ENCODE measurements at places on chromosomes 1 and 21.

DNA sequence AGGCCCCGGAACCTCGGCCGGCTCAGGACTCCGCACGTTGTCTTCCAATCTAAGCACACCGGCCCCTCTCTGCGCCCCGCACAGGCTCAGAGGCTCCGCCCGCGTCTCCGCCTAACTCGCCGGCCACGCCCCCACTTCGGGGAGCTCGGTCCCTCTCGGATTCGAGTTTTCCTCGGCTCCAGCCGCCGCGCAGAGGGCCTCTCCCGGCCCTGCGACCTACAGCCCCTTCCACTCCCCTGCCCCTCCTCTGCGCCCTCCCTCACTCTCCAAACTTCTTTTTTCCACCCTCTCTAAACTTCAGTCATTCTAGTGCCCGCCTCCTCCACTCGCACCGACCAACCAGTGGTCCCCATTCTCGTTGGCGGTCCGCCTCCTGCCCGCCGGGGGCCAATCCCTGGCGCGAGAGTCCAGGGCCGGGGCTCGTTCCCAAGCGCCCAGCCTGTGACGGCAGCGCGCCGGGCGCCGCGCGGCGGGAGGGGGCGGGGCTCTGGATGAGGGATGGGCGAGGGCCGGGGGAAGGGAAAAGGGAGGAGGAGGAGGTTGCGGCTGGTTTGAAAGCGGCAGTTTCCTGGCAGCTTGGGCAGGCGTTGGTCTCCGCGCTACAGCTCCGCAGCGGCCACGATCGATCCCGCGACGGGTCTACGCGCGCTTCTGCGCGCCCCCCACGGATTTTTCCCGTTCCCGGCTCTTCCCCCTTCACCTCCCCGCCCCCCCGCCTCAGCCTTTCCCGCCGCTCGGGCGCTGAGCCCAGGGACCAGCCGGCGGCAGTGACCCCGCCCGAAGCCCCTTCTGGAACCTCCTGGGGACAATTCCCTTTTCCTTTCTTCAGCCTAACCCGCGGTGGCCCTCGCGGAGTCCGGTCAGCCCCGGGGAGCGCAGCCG, at the start of gene MAGI3:
MAGI3 (plus strand) TSS at position 563 of the 882 bp plus-strand sequence. CDS start 519 bp downstream, outside the sequence.
- peak; percentile 76 for DNase-seq

GRCh38 chr1:159828176-159828575, 1.5 kb downstream of the SLAMF8 start:
- no peak for DNase-seq

DNA sequence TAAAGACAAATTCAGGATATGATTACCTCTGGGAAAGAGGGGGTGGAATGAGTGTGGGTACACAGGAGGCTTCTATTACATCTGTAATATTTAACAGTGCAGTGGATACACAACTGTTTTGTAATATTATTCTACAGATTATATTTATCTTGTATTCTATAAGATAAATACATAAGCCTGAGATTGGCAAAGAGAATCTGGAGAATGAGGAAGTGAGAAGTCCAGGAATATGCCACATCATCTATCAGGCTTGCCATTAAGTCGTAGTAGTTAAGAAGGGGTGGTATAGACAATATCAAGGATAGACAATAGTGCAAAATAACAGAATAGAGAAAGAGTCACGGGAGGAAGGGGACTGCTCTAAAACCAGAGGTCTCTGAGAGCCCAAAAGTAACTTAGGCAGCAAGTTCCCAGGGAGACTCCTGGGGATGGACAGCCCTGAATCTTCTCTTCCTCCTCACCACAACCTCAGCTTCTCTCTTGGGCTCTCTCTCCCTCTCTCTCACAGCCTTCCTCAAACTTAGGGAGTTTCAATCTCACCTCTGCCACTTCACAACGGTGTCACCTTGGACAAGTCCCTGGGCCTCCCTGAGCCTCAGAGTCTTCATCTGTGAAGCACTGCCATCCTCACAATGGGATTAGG, 14.0 kb upstream of the PTAFR start:
- DNase-seq = no peak

DNA sequence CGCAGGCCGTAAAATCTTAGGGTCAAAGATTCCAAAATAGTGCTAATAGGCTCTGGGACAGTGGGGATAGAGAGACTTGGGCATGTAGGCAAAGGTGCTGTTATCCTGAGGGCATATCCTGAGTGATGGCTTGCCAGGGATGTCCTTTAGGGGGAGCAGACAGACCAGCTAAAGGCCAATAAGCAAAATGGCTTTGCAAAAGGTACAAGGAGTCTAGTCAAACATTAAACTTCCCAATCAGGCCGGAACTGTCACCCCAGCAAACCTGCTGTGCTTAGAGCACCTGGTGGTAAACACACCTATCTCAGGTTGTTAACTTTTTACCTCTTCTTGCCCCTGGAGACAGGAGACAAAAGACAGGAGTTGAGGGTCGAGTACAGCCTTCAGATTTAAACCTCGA, 49.1 kb downstream of the TRABD2B start:
- DNase-seq = no peak

GRCh38 chr1:230156536-230156935, 89.5 kb downstream of the GALNT2 start:
- no peak for DNase-seq

DNA sequence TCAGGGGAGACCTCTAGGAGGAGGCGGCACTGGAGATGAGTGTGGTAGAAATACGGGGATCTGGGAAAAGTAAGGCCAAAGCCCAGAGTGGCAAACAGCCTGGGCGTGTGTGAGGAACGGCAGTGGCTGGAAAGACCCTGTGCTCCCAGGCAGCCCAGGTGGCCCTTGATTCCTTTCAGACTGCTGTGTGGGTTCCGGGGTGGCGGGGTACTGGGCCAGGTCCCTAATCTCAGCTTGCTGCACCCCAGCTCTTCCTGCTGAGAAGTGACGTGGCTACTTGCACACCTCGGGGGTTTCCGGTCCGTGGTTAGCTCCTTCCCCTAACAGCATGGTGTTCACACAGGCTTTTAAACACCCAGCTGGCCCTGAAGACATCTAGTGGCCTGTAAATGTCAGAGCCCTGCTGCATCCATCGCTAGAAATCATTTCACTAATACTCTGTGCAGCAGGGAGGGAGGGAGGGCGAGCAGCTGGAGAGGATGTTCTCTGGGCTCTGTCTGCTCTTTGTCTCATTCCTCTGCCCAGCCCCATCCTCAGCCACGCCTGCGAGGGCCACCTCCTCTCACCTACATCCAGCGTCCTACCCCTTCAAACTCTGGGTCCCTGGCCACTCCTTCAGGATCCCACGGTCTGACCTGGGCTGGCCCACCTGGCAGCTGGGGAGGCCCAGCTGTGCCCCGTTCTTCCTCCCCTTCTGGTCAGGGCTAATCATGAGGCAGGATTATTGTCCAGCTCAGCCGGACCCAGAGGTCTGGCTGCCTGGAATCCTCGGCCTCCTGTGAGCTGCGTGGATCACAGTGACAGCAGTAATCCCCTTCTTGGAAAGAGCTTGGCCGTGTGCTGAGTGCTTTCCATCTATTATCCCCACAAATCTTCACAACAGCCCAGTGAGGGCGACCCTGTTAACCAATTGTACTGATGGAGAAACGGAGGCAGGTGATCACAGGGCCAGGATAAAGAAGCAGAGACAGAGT, 7.2 kb downstream of the ZDHHC18 start:
- peak; percentile 58 for DNase-seq

GRCh38 chr1:52917156-52917555, 4.4 kb downstream of the ECHDC2 start:
- DNase-seq = no peak

DNA sequence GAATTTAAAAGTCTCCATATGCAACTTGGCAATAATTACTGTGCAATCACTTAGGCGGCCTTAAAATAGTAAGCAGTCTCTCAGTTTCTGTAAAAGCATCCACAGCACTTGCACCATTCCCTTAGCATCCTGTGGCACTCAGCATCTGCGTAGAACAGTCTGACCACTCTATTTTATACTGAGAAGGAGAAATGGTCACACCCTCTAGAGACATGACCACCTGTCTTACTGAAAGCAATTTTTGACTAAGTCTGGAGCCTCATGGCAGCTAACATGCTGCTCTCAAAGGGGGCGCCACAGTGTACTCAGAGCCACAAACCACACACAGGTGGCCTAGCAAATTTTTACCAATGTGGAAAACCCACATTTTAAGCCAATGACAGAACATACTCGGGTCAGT, 62.0 kb downstream of the KCNK1 start:
- no peak for DNase-seq

DNA sequence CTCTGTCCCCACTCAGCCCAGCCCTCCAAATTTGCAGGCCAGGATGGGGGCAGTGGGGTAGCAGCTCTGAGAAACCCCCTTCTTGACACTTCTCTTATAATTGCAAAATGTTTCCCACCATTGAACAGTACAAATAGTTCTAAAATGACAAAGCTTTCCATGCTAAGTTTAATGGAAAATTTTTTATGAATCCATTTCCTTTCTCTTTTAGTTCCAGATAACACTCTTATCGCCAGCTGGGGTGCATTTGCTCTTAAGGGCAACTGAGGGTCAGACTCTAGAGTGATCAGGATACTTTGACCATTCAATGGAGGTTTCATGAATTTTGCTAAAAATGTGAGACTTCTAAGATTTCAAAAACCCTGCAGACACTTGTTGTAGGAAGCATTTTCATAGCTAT, 29.9 kb downstream of the PIK3C2B start:
- DNase-seq = no peak

DNA sequence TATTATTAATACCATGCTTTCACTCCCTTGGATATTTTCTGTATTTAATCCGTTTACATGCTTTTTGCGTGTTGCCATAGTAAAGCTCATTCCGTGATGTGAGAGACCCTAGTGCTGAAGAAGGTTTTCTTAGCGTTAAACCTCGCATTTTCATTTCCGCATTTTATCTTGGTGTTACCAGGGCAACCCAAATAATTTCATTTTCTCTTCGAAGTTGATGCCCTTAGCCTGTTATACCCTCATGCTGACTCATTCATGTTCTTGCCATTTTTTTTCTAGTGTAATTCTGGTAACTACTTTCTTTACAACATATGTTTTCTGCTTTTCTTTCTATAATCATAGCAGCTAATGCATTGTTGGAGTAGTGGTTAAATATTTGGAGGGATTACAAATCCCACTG, 37.2 kb downstream of the LRRC8C start:
- DNase-seq = no peak

- no peak for DNase-seq
Observed at GRCh38 chr1:206116873-206117150, 376 bp downstream of the AVPR1B start.

GRCh38 chr1:151012684-151013471, 4.6 kb downstream of the PRUNE1 start:
- no peak for DNase-seq

DNA sequence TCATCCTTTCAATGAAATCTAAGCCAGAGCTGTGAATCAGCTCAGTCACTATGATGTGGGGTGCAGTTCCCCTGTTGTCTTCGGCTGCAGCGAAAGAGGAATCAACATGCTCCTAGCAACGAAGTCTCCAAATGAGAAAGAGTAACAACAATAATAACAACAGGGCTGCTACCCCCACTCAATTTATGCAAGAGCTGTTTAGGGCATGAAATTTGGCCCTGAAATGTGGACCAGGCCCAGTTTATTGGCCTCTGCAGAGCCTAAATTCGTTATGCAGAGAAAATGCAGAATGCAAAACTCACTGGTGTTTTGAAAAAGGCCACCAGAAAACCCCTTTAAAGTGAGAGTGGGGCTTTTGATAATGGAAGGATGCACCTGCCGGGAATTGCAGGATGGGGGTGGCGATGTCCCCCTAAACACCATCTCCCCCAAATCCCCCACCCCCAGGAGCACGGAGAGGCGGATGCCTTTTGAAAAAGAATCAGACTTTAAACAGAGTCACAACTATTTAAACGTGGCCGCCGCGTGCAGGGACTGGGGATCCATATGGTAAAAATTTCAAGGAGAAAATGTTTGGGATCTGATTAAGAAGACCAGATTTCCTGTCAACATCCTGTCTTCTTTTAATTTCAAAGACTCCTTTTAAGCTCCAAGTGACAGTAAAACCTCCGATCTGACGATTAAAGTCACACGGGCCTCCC, 1.9 kb downstream of the RUNX3 start:
- no peak for DNase-seq

DNA sequence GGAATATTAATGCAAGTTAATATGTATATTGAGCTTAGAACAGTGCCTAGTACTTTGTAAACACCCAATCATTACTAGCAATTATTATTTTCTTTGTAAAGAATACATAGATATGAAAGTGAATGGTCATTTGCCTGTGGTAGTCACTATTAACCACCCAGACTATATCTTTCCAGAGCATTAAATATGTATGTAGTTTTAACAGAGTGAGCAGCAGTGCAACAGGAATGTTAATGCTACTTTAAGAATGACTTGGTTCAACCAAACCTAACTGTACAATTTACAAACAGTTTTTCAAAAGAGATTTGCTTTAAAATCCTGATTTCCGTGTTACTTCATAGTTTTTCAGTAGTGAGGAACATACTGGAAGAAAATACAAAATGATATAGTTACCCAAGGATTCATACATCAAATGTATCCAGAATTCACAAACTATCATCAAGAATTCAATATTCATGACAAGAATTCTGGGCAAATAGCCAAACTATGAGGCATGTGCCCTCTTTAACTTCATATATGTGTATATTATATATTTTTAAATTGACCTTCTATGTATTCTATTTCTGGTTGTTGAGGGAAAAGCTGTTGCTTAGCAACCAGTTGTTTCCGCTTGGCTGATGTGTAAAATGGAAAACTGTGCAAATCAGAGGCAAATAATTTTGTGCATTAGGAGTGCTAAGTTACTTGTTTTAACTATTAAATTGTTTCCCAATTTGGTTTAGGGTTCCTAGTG, 34.9 kb upstream of the IVNS1ABP start:
- DNase-seq = no peak

- DNase-seq = no peak
Observed at GRCh38 chr1:203089651-203090045, 3.8 kb upstream of the MYOG start.

DNA sequence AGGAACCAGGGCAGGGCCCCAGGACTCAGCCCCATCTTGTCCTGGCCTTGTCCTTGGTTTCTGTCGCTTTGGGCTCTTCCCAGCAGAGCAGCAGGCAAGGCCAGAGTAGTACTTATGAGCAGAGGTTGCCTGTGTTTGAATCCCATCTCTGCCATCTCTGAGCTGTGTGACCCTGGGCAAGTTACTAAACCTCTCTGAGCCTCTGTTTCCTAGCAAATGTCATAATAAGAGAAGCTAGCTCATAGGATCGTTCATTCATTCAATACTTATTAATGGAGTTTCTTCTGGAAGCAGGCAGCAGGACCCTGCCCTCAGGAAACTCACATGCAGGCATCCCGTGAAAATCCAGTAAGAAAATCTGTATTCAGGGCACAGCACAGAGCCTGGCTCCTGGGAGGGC, 84.3 kb downstream of the FBXO2 start:
- no peak for DNase-seq

GRCh38 chr1:25456502-25456901, 25.8 kb downstream of the MACO1 start:
- no peak for DNase-seq

- no peak for DNase-seq
Observed at GRCh38 chr1:96695954-96696353, 25.6 kb upstream of the PTBP2 start.

GRCh38 chr1:172421974-172422604, 1.6 kb downstream of the C1orf105 start:
- no peak for DNase-seq

- no peak for DNase-seq
Observed at GRCh38 chr1:92404661-92405060, 82.1 kb downstream of the GFI1 start.

Measured in stimulated activated CD4-positive, alpha-beta T cell treated with anti-CD3 and anti-CD28 coated beads, Interleukin-1b, Interleukin-23, amount 100 ng/mL, for 1 hour (primary cell).